ENCODE measurements at places on chromosomes 16 and 17.
A peak's percentile ranks its signal among the peaks of the same experiment; 100 is the strongest.

DNA sequence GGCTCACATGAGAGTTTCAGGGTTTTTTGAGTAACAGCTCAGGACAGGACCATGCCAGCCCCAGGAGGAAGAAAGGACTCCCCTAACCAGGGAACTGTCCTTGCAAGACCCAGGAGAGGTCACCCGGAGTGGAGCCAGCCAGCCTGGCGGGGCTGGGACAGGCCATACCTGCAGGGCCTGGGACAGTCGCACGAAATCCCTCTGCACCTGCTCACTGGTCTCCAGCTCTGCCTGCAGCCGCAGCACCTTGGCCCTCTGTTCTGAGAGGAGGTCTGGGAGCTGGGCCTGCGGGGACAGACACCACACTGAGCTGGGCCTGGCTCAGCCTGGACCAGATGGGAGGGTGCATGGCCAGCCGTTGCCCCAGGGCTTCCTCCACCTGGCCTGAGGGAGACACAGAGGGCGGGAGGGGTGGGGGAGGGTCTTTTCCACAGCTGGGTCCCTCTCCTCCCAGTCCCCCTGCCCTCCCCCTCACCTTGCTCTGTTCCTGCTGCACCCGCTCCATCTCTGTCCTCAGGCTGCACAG lies 19.7 kb downstream of the RABEP2 start:
- DNase-seq, result no peak

- DNase-seq, result peak; percentile 80
These were observed 696 bp downstream of the NETO2 start for GRCh38 chr16:47142821-47143676.

DNA sequence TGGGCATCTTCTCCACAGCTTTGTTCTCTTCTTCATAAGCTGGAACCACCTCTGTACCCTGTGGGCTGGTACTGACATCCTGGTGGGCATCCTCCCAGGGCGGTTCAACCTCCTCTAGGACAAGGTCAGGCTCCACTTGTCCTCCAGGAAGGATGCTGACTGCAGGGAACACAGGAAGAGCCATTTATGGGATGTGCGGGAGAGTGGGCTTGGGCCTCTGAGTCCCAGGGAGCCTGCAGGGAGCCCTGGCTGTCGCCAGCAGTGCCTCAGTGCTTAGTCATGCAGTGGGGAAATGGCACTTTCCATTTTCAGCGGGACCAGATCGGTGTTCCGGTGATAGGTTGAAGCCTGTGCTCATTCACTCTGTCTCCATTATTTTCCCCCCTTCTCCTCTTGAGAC lies 20.5 kb downstream of the CNGB1 start:
- no peak for DNase-seq

DNA sequence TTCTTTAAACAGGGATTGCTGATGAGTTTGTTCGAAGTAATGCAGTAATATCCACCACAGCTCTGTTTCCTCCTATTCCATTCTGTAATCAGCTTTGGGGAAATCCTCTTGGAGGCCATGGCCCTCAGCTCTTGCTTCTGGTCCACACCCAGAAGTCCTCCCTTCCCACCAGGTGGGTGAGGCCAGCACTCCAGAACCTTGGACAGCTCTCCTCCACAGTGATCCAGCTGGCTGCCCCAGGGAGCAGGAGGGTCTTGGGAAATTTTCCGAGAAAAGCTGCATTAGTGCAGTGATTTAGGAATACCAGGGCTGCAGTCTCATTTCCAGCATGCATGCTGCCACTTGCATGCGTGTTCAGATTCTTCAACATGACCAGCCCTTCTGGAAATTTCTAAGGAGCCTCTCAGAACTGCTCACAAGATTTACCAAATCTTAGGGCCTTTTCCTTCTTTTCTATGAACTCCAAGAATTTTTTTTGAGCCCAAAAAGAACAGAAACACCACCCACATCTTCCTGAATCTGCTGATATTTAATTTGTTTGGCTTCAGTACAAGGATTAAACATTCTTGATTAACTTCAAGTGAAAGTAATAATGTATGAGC lies 4.2 kb downstream of the SMPD3 start:
- peak; percentile 55 for DNase-seq

GRCh38 chr16:59605706-59606105 lies 871.6 kb upstream of the GOT2 start:
- DNase-seq, result no peak

DNA sequence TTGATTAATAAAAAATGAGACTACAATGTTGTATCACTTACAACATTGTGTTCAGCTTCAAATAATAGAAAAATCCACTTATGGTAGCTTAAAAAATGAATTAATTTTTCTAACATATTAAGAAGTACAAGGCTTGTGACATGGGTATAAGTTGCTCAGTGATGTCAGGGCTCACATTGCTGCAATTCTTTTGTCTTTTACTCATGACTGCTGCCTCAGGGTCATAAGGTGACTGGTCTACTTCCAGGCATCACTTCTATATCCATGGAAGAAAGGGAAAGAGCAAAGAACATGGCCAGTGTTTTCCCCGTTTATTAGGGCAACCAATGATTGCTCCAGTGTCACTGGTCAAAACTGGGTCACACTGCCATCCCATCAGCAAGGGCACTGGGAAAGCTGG lies 295.3 kb downstream of the MAP2K4 start:
- DNase-seq, result no peak

DNA sequence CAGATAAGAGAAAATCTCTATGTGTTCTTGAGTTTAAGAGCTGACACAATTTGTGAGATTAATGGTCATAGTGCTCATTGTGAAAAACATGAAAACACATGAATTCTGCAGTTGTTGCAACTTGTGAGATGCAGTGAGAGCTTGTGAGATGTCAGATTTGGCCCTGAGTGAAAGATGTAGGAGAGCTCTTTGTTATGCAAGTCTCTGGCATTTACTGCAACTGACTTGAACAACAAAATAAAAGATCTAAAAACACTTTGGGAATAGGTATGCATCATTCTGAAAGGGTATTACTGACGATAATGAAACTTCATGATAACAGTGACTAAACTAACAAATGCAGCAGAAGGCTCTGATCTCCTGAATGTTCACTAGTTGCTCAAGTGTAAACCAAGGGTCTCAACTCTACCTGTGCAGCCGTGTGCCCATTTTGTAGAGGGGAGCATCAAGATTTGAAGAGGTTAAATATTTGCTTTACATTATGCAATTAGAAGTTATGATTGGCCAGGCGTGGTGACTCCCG lies 50.8 kb upstream of the SMIM36 start:
- DNase-seq, result no peak

GRCh38 chr16:20910781-20911321 lies 10.3 kb downstream of the LYRM1 start:
- DNase-seq, result no peak

DNA sequence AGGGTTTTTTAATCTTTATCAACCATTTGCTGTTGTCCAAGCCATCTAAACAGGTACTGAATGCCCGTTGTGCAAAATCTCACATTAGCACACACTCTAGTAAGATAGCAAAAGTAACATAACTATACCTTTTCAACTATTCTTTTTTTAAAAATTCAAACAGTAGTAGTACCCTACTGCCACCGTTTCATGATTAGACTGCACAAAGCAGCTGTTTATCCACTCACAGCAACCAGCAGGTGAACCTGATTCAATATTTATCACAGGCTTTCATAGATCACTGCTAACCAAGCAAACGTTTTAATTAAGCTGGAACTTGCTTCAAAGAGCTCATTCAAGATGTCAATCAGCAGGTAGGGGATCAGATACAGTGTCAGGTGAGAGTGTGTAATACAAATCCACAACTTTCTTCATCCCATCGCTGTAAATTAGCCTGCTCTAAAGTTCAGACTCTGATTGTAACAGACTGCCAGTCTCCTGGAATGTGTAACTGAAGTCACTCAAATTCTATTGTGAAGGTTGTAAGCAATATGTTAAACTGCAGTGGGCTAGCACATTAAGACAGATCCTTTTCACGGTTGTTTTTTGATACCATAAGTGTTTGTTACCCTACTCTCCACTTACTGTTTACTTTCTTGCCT lies 47.3 kb downstream of the BRIP1 start:
- DNase-seq, result no peak

GRCh38 chr17:82007495-82008257 lies 15.0 kb downstream of the CENPX start:
- no peak for DNase-seq

DNA sequence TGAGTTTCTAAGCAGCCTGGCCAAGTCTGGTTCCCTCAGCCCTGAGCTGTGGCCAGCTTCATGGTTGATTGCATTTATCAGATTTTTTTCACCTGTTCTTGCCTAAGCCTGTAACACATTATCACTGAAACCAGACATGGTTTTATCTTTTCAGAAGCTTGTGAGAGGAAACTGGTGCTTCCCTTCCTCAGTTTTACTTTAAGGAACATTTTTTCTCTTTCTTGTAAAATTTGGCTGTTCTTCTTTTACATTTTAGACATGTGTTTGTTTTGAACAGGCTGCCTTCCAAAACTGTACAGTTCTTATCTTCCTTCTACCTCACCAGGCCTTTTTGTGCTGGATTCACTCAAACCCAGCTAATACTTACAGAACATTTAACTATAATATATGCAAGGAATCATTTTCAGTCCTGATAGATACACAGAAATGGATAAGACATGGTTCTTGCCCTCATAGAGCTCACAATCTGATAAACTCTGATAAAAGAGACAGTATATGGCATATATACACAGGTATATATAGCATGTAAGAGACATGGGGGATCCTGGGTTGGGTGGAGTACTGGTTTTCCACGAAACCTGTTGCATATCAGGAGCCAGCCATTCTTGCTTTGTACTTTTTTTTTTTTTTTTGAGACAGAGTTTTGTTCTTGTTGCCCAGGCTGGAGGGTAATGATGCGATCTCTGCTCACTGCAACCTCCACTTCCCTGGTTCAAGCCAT lies 44.5 kb downstream of the ZNRF1 start:
- no peak for DNase-seq

DNA sequence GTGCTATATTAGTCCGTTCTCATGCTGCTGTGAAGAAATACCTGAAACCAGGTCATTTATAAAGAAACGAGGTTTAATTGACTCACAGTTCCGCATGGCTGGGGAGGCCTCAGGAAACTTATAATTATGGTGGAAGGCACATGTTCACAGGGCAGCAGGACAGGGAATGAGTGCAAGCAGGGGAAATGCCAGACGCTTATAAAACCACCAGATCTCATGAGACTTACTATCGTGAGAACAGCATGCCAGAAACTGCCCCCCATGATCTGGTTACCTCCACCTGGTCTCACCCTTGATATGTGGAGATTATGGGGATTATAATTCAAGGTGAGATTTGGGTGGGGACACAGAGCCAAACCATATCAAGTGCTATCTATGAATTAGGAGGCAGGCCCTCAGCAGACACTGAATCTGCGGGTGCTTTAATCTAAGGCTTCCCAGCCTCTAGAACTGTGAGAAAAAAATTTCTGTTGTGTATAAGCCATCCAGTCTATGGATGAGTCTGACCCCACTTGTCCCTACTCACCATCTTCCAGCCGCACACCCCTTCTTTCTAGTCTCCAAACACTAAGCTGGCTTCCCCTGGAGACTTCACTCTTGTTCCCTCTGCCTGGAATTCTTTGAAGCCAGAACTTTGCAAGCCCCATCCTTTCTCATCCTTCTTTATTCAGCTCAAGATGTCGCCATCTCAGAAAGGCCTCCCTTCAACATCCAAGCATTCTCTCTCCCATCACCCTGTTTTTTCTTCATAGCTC lies 772 bp upstream of the NUP93 start:
- no peak for DNase-seq

- DNase-seq, result peak; percentile 99
These were observed at the start of gene PRR14 for GRCh38 chr16:30650369-30651123. Gene PRR14 (plus strand): TSS chr16:30650960. CDS start chr16:30651646, 686 bp downstream.

- DNase-seq, result no peak
These were observed 28.3 kb downstream of the LYRM1 start for GRCh38 chr16:20928774-20929411.

- peak; percentile 17 for DNase-seq
These were observed 463 bp downstream of the TOP2A start for GRCh38 chr17:40417258-40417608.

DNA sequence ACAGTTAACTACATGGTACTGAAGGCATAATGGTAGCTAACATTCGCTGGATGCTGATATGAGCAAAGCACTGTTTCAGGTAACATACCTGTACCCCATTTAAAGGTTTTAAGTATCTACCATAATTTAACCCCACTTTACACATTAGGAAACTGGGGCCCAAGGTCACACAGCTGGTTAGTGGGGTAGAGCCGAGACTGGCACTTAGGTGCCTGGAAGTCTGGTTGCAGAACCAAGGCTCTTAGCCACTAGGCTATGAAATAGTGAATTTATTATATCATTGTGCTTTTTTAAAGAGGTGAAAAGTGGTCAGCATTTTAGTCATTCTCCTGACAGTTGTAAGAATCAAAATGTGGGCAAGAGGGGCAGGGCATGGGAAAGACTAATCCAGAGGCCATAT lies 25.2 kb downstream of the SIAH1 start:
- no peak for DNase-seq

- DNase-seq, result no peak
These were observed 35.0 kb downstream of the DEF8 start for GRCh38 chr16:89983536-89983935.

GRCh38 chr16:30780549-30780948 lies 6.5 kb downstream of the ZNF629 start:
- DNase-seq, result no peak

DNA sequence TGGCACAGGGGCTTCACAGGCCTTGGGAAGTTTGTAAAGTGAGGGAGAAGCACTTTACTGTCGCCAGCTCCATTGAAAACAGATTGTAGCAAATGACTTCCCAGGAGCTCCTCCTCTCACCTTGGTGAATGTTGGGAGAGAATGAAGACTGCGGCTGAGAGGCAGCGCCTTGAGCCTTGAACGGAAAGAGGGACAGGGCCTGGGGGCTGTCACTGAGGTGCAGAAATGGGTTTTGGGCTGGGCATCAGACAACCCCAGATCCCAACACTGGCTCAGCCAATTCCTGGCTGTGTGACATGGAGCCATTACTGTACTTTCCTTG lies 603 bp upstream of the MRTFB start:
- DNase-seq, result no peak

GRCh38 chr17:63222655-63223054 lies 223.5 kb downstream of the CYB561 start:
- no peak for DNase-seq

DNA sequence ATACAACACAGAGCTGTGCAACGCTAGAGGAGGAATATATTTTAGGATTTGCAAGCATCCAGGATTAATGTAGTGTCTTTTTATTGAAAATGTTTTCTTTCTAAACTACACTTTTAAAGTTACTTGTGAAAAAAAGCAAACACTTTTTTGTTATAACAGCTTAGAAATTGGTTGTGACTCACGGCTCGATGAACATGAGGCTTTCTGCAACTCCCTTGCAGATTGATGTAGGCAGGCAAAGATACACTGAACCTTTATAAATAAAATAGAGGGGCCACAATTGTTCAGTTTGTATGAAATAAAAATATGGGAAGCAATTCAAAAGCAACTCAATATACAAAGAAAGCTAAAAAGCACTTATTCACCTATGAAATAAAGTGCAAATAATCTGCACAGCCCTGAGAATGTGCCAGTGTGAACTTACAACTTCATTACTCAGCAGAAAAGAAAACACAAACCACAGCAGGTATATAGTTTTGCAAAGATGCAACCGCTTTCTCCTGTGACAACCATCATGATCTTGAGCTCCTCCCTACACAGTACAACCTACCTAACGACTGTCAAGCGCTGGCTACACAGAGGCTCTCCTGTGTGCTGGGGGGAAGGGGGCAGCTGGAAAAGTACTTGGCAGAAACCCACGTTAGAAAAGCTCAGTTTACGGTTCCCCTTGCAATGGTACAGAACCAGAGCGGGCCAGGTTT lies 948 bp downstream of the LUC7L start:
- no peak for DNase-seq

GRCh38 chr17:19263641-19264051 lies 26.5 kb downstream of the EPN2 start:
- DNase-seq, result no peak

- DNase-seq, result peak; percentile 78
These were observed 29.9 kb downstream of the DYNLL2 start for GRCh38 chr17:58112970-58113631.
